B cell (primary cell): ENCODE measurements at places on chromosomes 11 and 22. TPM values are rescaled to one million over a fixed set of nuclear protein-coding genes. Genes with fewer than 3 reads are reported as not detected.

- no peak overlapping the region for H3K4me3 ChIP-seq
- H3K4me1 ChIP-seq: peaks cover 25% of the 10 kb centered on the region
- no peaks in the 10 kb centered on the region for H3K27me3 ChIP-seq
These were observed 23.3 kb downstream of the ARL14EP start for GRCh38 chr11:30346068-30346688.

- peaks cover 20% of the 10 kb centered on the region for H3K27me3 ChIP-seq
- DNase-seq: no peak
- H3K27ac ChIP-seq: no peak overlapping the region
- peak overlapping the region; percentile 49 for H3K4me3 ChIP-seq
- no peaks in the 10 kb centered on the region for H3K36me3 ChIP-seq
- peaks cover 34% of the 10 kb centered on the region for H3K4me1 ChIP-seq
These were observed 2.5 kb downstream of the IL17REL start for GRCh38 chr22:50009765-50010675.

DNA sequence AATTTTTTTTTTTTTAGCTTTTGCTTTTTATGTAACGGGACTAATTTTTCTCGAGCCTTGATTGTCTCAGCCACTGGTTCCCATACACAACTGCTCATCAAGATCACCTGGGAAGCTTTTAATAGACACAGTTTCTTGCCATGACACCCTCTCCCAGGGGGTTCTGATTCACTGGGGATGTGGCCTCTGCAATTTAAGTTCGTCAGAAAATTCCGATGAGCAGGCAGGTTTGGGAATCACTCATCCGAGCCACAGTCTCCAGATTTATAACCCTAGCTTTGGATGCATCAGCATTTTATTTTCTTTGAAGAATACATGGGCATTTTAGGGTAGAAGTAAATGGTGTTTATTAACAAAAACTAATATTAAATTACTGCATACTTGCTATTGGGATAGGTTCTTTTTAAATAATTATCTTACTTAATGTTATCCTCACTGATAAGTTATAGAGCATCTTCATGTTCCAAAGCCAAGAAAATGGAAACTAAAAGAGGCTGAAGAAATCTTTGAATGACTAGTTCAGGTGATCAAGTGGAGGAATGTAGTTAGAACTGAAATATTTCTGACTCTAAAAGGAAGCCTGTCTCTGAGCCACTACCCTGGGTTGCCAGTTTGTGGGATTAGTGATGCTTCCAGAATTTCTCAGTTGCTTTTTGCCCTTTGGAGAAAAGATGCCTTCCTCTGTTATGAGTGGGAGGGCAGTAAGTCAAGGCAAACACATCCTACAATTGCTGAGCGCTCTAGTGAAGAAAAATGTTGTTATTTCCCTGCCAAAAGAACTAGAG lies 319.0 kb downstream of the DDX10 start:
- no peak for DNase-seq
- no peaks in the 10 kb centered on the region for H3K4me1 ChIP-seq
- H3K4me3 ChIP-seq: no peak overlapping the region
- H3K27me3 ChIP-seq: no peaks in the 10 kb centered on the region
- H3K36me3 ChIP-seq: no peaks in the 10 kb centered on the region

- H3K27ac ChIP-seq: no peak overlapping the region
- H3K36me3 ChIP-seq: no peaks in the 10 kb centered on the region
- peaks cover 34% of the 10 kb centered on the region for H3K4me1 ChIP-seq
- peak; percentile 7 for DNase-seq
- H3K27me3 ChIP-seq: peaks cover 77% of the 10 kb centered on the region
These were observed 131.4 kb upstream of the C11orf58 start for GRCh38 chr11:16606784-16607674.

GRCh38 chr11:105211806-105212554 lies 72.4 kb upstream of the CARD18 start:
- no peaks in the 10 kb centered on the region for H3K27me3 ChIP-seq
- H3K4me1 ChIP-seq: no peaks in the 10 kb centered on the region
- H3K36me3 ChIP-seq: no peaks in the 10 kb centered on the region

The SSH3 gene
- 7.2 and 8.5 TPM in 2 replicates for total RNA-seq

The TBX1 gene
- total RNA-seq: not detected in 2 replicates

- H3K27ac ChIP-seq: no peak within 1 kb of the TSS
- peaks cover 3% of the 10 kb centered on the region for H3K36me3 ChIP-seq
- H3K4me3 ChIP-seq: no peak within 1 kb of the TSS
- H3K27me3 ChIP-seq: no peaks in the 10 kb centered on the region
These were observed at the start of gene BTBD18 for GRCh38 chr11:57751676-57752253. TSS of gene BTBD18 (minus strand) at chr11:57751819. CDS start at chr11:57751188, 631 bp downstream.

- peaks cover 12% of the 10 kb centered on the region for H3K4me1 ChIP-seq
- peak; percentile 67 for DNase-seq
- H3K4me3 ChIP-seq: peak overlapping the region; percentile 55
- H3K27ac ChIP-seq: no peak overlapping the region
- peaks cover 18% of the 10 kb centered on the region for H3K27me3 ChIP-seq
These were observed 7.0 kb downstream of the SEPTIN3 start for GRCh38 chr22:41976070-41976901.

The IPO7 gene
- 53.2 and 77.9 TPM in 2 replicates for total RNA-seq

- no peak overlapping the region for H3K4me3 ChIP-seq
- no peak for DNase-seq
- H3K4me1 ChIP-seq: peaks cover 33% of the 10 kb centered on the region
- no peaks in the 10 kb centered on the region for H3K36me3 ChIP-seq
- H3K27me3 ChIP-seq: no peaks in the 10 kb centered on the region
These were observed 59.3 kb downstream of the ENDOD1 start for GRCh38 chr11:95148938-95149337.

- H3K4me1 ChIP-seq: peaks cover 9% of the 10 kb centered on the region
- no peaks in the 10 kb centered on the region for H3K27me3 ChIP-seq
- H3K27ac ChIP-seq: no peak overlapping the region
- H3K4me3 ChIP-seq: no peak overlapping the region
These were observed 12.9 kb downstream of the CD59 start for GRCh38 chr11:33723238-33723881.

DNA sequence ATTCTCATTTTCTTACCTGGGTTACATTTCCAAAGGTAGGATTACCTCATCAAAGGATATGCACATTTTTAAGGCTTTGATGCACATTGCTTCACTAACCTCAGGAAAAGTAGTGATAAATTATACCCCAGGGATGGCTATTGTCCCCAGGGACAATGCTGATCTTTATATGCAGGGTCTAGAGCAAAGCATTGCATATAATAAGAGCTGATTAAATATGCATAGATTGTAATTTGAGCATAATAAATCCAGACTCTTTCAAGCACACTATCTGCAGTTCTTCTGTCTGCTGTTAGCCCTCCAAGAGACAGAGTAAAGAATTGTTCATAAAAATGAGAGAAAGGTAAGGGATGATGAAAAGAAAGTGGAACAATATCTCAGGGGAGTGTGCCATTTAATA lies 57.3 kb upstream of the SYT13 start:
- no peak overlapping the region for H3K27ac ChIP-seq
- DNase-seq: no peak
- no peak overlapping the region for H3K4me3 ChIP-seq
- H3K4me1 ChIP-seq: peaks cover 8% of the 10 kb centered on the region
- no peaks in the 10 kb centered on the region for H3K36me3 ChIP-seq
- H3K27me3 ChIP-seq: peaks cover 7% of the 10 kb centered on the region

DNA sequence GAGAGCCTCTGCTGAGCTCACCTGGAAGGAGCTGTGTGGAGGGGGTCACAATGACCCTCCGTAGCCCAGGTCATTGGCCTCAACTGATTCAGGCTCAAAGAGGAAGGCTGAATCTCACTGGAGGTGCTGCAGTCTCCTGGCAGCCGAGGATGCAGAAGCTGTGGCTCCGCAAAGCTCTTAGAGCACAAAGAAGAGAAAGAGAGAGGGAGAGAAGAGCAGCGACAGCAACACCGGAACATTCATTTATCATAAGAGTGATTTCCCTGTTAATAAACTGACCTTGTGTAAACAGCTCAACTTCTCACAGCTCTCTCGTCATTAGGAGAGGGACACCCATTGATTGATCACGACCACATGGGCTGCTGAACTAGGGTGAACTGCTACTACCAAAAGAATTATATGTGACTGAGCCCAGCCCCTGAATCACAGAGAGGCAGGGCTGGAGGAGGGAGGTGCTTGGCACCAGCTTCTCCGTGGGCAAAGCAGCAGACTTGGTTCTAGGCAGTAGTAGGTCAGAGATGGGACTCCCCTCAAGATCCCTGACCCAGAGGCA lies 281.7 kb downstream of the NXPE2 start:
- no peaks in the 10 kb centered on the region for H3K4me1 ChIP-seq
- H3K4me3 ChIP-seq: no peak overlapping the region
- H3K27ac ChIP-seq: no peak overlapping the region
- no peaks in the 10 kb centered on the region for H3K36me3 ChIP-seq

The NXPE4 gene
- not detected in 2 replicates for total RNA-seq

DNA sequence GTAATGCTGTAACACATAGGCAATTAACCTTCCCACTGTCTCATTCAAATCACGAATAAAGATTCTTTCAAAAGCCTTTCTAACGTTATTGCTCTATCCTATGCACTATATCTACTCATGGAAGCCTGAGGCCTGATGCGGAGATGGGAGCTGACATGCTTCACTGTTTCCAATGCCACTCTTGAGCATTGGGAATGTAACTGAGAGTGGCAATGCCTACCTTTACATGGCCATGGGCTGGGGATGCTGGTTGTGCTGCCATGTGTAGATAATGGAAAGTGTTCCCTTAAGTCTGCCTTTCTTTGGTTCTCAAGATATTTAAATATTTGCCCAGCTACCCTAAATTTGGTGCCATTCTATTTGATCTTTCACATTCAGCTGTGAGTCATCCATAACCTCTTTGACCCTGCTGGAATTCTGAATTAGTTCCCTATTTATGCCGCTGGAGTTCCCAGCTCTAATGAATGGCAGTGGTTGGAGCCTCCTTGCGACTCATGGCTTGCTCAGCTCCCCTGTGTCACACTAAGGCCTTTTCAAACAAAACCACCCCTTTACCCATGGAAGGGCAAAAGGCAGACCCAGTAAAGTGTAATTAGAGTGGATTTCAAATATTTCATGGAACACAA lies 21.4 kb upstream of the DKK3 start:
- H3K4me3 ChIP-seq: no peak overlapping the region
- no peak overlapping the region for H3K27ac ChIP-seq
- no peaks in the 10 kb centered on the region for H3K27me3 ChIP-seq
- H3K36me3 ChIP-seq: no peaks in the 10 kb centered on the region

- no peak for DNase-seq
- H3K27me3 ChIP-seq: no peaks in the 10 kb centered on the region
- no peak overlapping the region for H3K4me3 ChIP-seq
These were observed 86.0 kb downstream of the GRIK4 start for GRCh38 chr11:120597250-120598215.

The CRYBB3 gene
- total RNA-seq: not detected in 2 replicates

GRCh38 chr11:74717221-74717969 lies 13.8 kb downstream of the CHRDL2 start:
- no peak overlapping the region for H3K4me3 ChIP-seq
- H3K36me3 ChIP-seq: no peaks in the 10 kb centered on the region
- no peak overlapping the region for H3K27ac ChIP-seq
- no peak for DNase-seq
- no peaks in the 10 kb centered on the region for H3K4me1 ChIP-seq
- H3K27me3 ChIP-seq: no peaks in the 10 kb centered on the region

GRCh38 chr11:124724979-124725718 lies 14.6 kb upstream of the NRGN start:
- peak; percentile 33 for DNase-seq
- peak overlapping the region; percentile 5 for H3K4me3 ChIP-seq
- no peak overlapping the region for H3K27ac ChIP-seq
- H3K36me3 ChIP-seq: no peaks in the 10 kb centered on the region

GRCh38 chr11:69541001-69541285 lies 59.5 kb downstream of the LINC01488 start:
- H3K27me3 ChIP-seq: no peaks in the 10 kb centered on the region
- H3K4me3 ChIP-seq: no peak overlapping the region

DNA sequence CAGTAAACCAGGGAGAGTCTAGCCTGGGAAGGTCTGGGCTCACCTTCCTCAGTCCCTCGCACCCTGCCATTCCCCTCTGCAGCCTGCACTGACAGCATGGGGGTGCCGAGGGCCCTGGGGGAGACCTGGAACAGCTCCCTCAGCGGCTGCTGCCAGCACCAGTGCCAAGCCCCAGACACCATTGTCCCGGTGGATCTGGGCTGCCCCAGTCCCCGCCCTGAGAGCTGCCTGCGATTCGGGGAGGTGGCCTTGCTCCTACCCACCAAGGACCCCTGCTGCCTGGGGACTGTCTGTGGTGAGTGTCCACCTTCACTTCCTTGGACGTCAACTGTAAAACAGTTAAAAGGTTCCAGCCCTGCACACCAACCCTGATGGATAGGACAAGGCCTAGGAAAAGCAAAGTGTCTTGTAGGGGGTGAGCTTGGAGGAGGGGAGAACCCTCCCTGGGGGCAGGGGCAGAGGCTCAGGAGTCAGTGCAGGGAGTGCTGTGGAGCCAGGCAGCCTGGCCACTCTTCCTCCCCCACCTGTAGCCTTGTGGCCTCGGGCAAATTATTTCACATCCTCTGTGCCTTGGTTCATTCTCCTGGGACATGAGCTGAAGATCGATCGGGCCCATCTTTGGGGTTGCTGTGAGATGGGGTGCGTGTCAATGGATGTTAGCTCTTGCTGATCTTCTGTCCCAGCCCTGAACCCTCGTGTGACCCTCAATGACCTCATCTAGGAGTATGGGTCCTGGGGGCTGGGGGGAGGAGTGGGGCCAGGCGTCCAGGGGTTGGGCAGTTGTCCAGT lies 85.2 kb upstream of the MYOD1 start:
- no peaks in the 10 kb centered on the region for H3K27me3 ChIP-seq
- DNase-seq: no peak
- no peak overlapping the region for H3K4me3 ChIP-seq
- H3K27ac ChIP-seq: no peak overlapping the region
- H3K4me1 ChIP-seq: no peaks in the 10 kb centered on the region
- H3K36me3 ChIP-seq: no peaks in the 10 kb centered on the region

GRCh38 chr22:40243891-40244290 lies 66.2 kb downstream of the TNRC6B start:
- H3K27me3 ChIP-seq: no peaks in the 10 kb centered on the region
- peak; percentile 21 for DNase-seq
- H3K27ac ChIP-seq: peak overlapping the region; percentile 50

GRCh38 chr11:71454470-71455113 lies 1.6 kb downstream of the NADSYN1 start:
- no peak overlapping the region for H3K27ac ChIP-seq
- no peaks in the 10 kb centered on the region for H3K27me3 ChIP-seq
- H3K4me1 ChIP-seq: peaks cover 22% of the 10 kb centered on the region
- DNase-seq: peak; percentile 39
- no peak overlapping the region for H3K4me3 ChIP-seq

DNA sequence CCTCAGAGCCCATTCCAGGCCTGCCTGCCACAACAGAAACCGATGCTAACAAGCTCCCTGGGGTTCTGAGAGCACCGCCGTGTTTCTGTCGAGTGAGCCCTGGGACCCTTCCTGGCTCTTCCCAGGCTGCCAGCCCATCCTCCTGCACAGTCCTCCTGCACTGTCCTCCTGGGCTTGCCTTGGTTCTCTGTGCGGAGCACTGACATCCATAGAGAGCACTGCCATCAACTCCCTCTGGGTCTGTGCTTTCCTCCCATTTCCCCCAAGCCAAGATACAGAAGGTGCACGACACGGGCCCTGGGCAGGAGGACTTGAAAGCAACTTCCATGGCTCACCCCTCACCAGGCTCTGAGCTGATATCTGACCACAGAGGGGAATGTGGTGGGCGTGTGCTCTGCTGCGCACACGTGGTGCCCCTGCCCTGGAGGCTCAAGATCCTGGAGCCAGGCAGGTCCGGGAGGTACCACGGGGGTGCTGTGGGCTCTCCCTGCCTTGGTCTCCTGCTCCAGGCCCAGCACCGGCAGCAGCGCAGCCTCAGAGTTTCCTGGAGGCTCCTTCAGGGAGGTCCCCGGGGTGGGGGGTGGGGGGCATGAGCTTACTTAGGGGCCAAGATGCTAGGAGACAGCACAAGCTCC lies 304.2 kb downstream of the BRD1 start:
- no peak overlapping the region for H3K4me3 ChIP-seq
- no peak for DNase-seq
- H3K27ac ChIP-seq: no peak overlapping the region
- peaks cover 3% of the 10 kb centered on the region for H3K27me3 ChIP-seq
- H3K36me3 ChIP-seq: no peaks in the 10 kb centered on the region

The SPI1 gene
- total RNA-seq: 98.3 and 98.8 TPM in 2 replicates
